Nucleus accumbens (tissue), 56 donors: ENCODE measurements at places on chromosomes 13 and 19.

DNA sequence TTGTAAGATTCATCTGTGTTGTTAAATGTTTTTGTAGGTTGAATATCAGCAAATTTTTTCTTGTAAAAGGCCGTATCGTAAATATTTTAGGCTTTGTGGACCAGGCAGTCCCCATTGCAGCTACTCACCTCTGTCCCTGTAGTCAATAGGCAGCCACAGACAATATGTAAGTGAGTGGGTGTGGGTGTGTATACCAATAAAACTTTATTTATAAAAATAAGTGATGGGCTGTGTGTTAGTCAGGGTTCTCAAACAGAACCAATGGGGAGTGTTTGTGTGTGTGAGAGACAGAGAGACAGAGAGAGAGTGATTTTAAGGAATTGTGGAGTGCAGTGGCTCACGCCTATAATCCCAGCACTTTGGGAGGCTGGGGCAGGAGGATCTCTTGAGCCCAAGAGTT, 37.6 kb upstream of the NFIC start:
- DNase-seq, result no peak

DNA sequence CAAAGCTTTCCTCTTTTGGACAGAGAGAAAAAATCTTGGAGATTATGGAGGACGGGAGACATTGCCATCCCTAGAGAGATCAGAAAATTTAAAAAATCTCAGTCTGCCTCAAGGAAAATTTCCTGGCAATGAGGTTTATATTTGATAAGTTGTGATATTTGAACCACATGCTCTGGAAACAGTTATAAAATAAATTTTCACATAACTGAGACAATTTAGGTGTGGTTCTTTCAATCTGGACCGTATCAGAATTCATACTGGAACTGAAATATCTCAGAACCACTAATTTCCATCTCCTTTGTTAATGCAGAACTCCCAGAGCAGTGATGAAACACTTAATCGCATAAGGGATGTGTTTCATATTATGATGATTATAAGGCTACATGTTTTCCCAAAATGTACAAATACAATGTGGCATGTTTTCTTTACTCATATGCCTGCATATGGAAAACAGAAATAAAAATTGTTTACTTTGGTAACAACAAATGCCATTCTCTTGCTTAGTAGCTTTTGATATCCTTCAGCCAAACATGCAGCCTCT, 13.7 kb downstream of the UBE2L5 start:
- DNase-seq, result no peak

DNA sequence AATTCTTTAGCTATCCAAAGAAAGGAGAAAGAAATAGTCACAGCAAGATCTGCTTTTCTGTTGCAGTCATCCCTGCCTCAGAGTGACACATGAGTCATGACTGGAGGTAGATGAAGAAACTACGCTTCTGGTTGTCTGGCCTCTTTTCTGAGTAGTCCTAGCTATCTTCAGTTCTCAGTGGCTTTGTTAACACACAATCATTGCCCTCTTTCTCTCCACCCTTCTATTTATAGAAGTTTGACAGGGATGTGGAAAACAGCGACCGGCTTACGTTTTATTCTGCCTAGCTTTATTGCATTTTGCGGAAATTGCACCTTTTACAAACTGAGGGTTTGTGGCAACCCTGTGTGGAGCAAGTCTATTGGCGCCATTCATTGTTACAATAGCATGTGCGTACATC, 26.7 kb downstream of the SPATA13 start:
- DNase-seq, result no peak

DNA sequence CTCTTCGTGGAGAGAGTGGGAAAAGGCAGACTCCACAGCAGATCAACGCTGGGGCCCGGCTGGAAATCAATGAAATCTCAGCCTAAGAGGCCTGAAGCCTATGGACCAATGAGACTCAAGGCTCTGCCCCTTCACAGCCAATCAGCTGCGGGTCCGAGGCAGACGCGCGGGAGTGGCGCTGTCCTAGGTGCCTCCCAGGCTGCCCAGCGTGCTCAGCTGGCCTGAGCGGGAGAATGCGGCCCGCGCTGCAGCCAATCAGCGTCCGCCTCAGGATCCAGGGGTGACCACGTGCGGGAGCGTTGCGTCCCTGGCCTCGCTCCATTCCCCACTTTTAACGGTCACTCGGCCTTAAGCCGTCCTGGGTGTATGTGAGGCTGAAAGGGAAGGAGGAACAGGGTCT, at the start of gene ZBTB32:
Gene ZBTB32, plus strand, starts transcription at position 341 of the 400 bp plus-strand sequence. CDS start 10,069 bp downstream, outside the sequence.
- no peak for DNase-seq

- no peak for DNase-seq
Observed at GRCh38 chr19:38321646-38322196, 2.1 kb downstream of the KCNK6 start.

DNA sequence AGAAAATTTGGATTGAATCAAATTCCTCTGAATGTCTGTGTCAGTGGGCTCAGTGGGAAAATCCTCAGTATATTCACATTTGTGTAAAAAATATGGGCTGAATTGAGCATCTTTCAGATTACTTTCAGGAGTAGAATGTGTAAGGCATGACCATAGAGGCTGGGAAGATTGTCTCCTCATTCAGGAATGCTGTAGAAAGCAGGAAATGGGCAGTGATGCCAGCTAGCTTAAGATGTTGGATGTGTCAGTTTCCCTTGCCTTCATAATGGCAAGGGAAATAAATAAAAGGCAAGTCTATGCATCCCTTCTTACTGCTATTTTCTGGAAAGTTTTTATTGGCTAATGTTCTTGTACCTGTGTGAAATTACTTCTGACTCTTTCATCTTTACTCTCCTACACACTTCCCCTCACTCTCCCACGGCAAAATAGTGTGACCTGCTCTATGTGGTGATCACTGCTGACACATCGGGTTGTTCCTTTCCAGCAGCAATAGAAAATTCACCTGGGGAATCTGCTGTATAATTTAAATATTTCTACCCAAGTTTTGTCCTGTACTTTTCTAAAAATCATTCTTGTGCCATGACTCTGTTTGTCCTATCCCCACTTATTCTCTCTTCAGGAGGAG, 103.2 kb downstream of the LMO7 start:
- DNase-seq, result no peak

- no peak for DNase-seq
Observed at GRCh38 chr19:41895745-41896580, 13.0 kb downstream of the ARHGEF1 start.

DNA sequence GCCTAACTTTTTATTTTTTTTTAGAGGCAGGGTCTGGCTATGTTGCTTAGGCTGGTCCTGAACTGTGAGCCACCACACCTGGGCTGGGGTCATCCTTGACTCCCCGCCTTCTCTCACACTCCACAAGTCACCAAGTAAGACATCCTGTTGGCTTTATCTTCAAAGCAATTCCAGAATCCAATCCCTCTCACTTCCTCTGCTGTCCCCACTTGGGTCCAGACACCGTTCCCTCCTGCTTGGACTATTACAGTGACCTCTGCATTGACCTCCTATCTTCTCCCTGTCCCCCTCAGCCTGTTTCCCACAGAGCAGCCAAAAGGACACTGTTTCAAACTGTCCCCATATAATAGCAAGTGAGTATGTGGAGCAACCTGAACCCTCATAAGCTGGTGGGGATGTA, 4.7 kb upstream of the GNG8 start:
- DNase-seq, result no peak

DNA sequence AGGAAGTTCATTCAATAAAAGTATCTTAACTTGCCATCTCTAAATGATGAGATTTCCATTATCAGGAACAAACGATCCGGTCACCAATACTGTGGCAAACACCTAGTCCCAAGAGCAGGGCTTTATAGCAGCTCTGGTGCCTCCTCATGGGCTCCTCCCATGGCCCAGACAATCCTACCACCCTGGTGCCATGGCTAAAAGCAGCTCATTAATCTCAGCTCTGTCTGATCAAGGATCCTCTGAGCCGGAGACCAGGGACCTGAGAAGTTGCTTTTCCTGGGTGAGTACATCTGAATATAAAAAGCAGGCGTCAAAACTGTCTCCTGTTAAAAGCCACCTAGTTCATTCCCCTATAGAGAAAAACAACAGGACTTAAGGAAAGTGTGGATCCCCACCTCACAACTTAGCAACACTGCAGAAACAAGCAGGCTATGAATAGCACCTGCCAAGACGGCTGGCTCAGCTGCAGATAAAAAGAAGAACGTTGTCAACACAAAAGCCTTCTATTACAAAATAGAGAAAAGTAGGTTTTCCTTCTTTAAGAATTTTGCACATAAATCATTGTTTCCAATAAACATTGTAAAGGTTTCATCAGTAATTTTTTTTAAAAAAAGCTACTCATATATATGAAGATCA, 30.3 kb downstream of the TSHZ3 start:
- no peak for DNase-seq

DNA sequence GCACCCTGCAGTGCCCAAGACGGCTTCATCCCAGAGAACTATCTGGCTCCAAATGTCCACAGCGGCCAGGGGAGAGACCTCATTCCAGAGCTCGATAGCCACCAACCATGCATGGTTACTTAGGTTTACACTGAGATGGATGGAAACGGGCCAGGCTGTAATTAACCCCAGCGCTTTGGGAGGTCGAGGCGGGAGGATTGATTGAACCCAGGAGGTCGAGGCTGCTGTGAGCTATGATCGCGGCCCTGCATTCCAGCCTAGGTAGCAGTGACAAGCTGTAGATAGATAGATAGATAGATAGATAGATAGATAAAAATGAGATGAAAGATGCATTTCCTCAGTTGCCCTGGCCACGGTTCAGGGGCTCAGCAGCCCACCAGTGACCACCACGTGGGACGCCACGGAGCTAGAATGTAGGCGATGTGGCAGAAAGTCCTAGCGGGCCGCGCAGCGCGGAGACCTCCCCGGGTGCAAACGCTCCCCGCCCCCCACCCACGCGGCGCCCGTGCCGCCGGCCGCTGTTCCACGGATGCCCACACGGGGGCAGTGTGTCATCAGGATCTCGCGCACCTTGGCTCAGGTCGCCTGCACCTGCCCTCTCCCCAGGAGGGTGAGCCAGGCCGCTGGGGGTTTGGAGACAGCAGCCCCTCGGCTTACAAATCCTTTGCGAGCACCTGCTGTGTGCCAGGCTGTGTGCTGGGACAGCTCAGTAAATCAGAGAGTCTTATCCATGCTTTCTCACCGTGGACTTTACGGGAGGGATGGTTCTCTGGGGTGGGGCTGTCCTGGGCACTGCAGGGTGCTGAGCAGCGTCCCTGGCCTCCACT, 13.5 kb upstream of the TLE5 start:
- DNase-seq, result peak; percentile 18

DNA sequence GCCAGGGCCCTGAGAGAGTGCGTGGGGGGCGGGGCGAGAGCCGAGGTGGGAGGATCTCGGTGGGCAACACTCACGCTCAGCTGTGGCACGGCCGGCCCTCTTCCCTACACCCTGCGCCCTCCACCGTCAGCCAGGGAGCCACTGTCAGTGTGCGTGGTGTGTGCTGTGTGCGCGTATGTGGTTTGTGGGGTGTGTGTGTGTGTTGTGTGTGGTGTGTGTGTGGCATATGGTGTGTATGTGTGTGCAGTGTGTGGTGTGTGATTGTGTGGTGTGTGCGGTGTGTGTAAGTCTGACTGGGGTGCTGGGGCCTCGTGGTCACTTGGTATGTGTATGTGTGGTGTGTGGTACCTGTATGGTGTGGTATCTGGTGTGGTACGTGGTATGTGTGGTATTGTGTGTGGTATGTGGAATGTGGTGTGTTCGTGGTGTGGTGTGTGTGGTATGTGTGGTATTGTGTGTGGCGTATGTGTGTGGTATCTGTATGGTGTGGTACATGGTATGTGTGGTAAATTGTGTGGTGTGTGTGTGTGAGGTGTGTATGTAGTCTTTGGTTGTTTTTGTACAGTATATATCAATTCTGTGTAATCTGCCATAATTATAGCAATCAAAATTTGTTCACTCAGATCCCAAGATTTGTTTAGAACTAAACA, 5.1 kb downstream of the GRK1 start:
- DNase-seq, result no peak

DNA sequence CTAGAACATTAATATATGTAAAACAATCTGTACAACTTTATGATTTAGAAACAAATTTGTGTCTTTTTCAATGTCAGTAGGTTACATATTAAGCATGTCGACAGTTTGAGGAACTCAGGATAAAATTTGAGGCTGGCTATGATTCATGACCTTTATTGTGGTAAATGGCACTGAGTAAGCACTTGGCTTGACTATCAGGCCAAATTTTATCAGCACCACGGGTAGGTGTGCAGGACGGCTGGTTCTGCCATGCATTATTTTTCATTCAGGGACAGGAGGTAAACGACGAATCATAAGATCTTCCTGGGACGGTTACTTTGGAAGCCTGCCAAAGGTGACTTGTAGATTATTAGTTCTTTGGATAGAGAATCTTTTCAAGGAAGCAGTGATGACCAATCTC, 19.9 kb upstream of the CYP4F8 start:
- no peak for DNase-seq

GRCh38 chr19:19475849-19476828, 39.2 kb downstream of the TSSK6 start:
- no peak for DNase-seq

DNA sequence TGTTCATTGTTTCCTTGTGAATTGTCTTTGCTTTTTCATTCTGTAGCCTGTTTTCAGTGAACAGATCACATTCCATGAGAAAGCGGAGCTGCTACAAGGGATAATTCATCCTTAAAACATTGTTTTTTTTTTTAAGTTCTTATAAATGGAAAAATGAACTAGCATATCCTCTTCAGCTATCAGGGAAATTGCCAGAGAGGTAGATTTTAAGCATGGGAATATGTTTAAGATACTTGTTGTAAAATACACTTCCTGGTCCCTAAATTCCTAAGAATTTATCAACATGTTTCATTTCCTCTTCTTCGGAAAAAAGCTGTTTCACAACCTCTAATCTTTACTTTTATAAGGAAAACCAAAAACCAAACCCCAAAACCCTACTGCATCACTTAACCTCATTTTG, 238.0 kb downstream of the POSTN start:
- no peak for DNase-seq

GRCh38 chr13:77554069-77554468, 18.6 kb downstream of the SCEL start:
- no peak for DNase-seq

DNA sequence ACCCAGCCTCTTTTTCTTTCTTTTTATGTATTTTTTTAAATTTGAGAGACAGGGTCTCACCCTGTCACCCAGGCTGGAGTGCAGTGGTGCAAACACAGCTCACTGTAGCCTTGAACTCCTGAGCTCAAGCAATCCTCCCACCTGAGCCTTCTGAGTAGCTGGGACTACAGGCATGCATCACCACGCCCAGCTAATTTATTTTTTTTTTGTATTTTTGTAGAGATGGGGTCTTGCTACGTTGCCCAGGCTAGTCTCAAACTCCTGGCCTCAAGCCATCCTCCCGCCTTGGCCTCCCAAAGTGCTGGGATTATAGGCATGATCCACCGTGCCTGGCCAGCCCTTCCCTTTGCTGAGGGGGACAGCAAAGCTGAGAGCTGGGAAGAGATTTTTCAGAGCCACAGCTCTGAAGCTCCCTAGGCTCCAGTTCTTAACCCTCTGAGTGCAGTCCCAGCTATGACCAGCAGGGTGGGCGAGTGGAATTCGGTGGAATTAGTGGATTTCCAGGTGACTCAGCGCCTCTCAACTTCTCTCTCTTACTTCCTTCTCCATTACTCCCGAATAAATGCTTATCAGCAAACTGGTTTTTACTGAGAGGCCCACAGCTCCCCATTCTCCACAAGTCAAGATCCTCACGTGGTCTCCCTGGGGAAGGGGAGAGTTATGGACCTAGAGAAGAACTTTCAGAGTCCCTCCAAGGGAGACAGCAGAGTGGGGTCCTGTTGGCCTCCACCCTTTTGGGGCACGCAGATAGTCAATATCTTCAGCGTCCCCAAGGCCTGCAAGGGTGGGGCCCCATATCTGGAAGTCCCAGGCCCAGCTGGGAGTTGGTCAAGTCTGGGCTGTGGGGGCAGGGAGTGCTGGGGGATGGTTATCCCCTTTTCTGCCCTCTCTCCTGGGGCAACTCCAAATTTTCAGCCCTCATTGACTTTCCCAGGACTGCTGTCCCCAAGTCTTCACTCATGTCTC, 1.2 kb downstream of the BLVRB start:
- peak; percentile 23 for DNase-seq

- DNase-seq, result no peak
Observed at GRCh38 chr19:14094854-14095253, 4.3 kb upstream of the SAMD1 start.
